ENCODE measurements at places on chromosomes 4 and X.

GRCh38 chrX:19798423-19798822, 89.0 kb downstream of the SH3KBP1 start:
- no peak for DNase-seq

GRCh38 chr4:80184825-80185756, 12.2 kb upstream of the PRDM8 start:
- no peak for DNase-seq

- no peak for DNase-seq
These were observed 14.4 kb upstream of the ELF2 start for GRCh38 chr4:139191373-139191772.

DNA sequence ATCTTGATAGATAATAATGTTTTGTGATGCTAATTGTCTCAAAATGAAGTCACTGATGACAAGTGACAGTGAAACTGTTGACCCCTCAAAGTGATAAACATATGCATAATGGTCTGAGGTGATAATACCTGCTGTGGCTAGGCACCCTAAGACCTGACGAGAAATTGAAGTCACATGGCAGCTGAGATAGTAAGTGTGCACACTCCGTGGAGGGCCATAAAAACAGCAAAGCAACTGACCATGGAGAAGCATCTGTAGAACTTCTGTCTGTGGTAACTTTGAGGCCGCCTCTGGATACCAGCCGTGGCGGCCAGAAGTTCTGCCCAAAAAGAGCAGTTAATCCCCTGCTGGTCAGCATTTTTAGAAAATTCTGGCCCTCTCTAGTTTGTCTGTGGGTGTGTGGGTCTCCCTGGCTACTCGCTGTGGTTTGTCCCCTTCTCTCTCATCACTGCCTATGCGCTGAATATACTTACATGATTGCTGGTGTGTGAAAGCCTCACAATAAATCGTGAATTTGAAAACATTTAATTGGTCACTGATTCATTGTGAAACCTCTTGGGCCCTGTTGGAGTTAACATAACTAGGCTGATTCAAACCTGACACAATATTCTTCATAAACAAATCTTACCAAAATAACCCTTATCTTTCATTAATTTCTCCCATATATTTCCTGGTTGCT, 50.6 kb downstream of the CCDC149 start:
- no peak for DNase-seq

GRCh38 chr4:74258963-74259362, 49.3 kb upstream of the EPGN start:
- DNase-seq, result no peak

DNA sequence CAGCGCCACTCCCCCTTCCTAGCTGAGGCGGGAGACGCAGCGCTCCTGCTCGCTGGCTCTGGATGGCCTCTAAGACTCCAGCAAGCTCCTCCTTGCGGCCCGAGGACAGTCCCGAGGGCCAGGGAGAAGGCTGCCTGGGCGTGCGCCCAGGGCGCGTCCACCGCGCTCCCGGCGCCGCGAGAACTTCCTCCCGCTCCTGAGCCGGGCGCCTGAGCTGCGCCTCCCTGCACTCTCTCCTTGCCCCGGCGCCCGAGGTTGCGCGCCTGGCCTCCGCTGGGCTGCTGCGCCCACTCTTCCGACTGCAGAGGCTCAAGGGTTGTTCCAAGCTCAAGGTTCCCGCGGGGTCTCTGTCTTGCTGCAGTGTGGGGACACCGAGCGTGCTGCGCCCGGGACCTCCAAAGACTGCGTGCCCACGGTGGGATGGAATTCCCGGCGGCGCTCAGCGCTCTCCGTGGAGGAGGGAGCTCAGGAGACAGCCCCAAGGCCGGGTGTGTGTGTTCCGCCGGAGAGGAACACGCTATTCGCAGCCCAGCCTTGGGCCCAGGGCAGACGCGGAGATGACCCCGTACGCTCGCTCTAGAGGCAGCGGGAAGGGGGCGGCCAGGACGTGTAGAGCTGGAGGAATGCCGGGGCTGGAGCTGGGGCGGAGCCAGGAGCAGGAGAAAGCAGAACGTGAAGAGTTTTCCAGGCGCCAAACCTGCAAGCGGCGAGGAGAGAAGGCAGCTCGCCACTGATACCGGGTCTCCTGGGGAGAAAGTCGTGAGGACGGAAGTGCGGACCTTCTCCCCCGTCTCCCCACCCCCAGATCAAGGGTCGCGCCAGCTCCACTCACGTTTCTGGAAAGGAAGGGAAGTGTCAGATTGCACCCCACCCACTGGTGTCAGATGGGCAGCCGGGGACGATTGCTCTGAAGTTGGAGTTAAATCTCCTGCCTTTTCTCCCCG, at the start of gene ARHGAP6:
ARHGAP6 (minus strand) TSS at position 753 of the 944 bp plus-strand sequence. CDS start 1,092 bp downstream, outside the sequence.
- DNase-seq, result peak; percentile 47

DNA sequence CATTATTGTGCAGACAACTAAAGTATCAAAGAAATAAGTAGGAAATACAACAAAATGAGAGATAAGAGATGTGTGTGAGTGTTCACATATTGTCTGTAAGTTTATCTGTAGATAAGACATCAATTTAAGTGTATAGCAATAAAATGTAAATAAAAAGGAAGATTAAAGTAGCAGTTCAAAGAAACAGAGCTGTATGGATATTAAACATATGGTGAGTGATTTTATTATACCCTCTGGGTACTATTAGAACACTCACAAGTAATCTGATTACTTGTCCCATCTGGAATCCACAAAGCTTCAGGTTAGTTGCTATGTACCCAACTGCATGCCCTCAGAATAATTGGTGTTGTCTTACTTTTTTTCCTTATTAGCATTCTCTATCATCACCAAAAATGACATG, 747.9 kb upstream of the ADGRL3 start:
- DNase-seq, result no peak

- no peak for DNase-seq
These were observed 486.1 kb upstream of the TENM3 start for GRCh38 chr4:181757098-181757497.

DNA sequence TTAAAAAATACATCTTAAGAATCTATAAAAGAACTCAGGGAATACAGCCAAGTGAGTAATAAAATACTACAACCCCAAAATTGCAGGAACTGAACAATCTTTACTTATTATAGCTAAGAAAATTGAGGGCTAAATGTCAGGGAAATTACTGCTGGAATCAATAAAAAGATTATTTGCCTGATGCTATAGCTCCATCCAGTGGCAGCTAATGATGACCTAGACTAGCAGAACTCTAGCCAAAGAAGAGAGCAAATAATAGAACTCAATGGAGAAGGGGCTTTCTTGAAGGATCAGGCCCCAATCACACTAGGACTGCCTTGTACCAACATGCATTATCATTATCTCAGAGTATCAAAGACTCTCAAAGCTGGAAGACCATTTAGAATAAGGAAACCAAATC, 85.0 kb upstream of the FAM241A start:
- DNase-seq, result peak; percentile 38

GRCh38 chr4:80265571-80266252, 752 bp upstream of the FGF5 start:
- peak; percentile 64 for DNase-seq

DNA sequence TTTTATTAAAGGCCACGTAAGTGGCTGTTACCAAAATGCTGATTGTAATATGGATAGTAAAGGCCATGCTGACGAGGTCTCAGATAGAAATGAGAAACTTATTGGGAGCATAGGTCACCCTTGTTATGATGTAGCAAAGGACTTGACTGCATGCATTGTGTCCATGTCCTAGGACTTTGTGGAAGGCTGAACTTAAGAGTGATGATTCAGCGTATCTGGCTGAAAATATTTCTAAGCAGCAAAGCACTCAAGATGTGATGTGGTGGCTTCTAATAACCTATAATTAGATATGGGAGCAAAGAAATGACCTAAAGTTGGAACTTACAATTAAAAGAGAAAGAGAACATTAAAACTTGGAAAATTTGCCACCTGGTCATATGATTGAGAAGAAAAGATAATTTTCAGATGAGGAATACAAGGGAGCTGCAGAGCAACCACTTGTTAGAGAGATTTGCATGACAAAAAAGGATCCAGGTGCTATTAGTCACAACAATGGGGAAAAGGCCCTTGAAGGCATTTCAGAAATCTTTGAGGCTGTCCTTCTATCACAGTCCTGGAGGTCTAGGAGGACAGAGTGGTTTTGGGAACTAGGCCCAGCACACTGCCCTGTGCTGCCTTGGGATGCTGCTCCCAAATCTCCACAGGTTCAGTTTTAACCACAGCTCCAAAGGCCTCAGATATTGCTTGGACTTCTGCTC, 793.7 kb upstream of the LCORL start:
- no peak for DNase-seq

DNA sequence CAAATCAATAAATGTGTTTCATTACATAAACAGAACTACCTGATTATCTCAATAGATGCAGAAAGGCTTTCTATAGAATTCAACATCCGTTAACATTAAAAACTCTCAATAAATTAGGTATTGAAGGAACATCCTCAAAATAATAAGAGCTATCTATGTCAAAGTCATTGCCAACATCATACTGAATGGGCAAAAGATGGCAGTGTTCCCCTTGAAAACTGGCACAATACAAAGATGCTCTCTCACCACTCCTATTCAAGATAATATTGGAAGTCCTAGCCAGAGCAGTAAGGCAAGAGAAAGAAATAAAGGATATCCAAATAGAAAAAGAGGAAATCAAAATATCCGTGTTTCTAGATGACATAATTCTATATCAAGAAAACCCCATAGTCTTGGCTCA, 466.4 kb downstream of the MAGEE1 start:
- DNase-seq, result no peak

DNA sequence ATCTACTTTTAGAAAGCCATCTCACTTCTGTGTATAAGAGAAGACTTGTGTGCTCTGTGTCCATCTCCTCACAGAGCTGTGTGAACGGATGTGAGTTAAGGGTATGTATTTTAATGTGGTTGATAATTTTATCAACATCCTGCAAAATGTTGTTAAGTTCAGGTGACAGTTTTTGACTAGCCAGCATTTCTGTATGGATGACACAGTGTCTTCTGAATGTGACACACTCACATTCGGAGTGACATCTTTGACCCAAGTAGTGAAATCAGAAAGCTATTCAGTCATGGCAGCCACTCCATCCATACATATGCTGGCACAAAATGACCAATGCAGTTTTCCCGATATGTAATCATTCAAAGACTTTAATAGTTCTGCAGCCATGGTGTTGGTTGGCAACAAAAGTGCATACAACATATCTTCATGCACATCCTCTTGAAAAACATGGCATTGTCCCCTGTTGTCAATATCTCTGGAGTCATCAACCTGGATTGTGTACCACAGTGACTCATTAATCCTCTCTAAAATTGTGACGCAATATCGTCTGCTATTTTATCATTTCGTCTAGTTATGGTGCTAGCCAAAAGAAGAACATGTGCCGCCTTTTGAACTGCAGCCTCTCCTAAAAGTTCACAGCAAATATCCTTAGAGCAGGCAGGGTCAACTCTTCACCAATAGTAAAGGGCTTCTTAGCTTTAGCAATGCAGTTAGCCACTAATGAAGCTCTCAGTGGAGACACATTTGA, 6.8 kb upstream of the FGF2 start:
- DNase-seq, result no peak

- DNase-seq, result no peak
These were observed 359.9 kb upstream of the AGA start for GRCh38 chr4:177802162-177802561.

DNA sequence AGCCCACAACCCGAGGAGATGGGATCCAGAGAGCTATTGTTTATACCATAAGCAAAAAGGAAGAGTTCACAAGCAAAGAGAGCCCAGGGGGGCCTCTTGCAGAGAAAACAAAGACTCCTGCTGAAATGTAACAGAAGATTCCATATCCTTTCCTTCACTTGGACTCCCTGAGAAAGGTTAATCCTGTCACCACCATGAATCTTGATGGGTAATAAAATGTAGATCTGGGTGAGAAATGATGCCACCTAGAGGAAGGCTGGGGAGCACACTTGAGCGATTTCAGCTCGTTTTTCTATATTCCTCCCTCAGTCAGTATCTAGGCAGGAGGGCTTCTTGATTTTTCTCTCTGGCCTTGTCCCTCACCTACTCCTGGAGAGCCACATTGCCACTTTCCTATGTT, 10.2 kb upstream of the KCNE5 start:
- peak; percentile 13 for DNase-seq

DNA sequence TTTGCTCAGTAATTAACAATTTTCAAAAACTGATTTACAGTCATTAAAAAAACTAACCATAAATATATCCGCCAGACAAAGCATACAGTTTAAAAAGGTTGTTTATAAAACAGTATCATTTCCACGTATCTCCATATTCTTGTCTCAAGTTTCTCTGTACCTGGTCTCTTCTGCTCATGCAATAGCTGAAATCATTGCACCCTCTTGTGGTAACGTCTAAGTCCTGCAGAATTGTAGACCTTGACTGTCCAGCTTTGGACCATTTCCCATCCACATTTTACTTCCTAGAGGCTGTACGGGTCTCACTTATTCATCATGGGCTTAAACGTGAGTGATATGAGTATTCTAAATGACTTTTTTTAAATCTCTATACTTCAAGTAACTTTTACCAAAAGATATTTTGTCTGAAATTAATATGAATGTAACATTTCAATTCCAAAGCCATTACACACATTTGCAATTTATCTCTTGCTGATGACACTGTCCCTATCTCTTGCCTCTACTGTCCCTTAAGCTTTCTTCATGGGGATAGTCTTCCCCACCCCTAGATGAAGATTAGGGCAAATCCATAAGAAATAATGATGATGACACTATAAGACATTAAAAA, 118.5 kb downstream of the BTC start:
- DNase-seq, result peak; percentile 75

GRCh38 chr4:86512631-86513030, 81.5 kb upstream of the PTPN13 start:
- no peak for DNase-seq

GRCh38 chr4:7189475-7190277, 2.7 kb upstream of the SORCS2 start:
- no peak for DNase-seq

DNA sequence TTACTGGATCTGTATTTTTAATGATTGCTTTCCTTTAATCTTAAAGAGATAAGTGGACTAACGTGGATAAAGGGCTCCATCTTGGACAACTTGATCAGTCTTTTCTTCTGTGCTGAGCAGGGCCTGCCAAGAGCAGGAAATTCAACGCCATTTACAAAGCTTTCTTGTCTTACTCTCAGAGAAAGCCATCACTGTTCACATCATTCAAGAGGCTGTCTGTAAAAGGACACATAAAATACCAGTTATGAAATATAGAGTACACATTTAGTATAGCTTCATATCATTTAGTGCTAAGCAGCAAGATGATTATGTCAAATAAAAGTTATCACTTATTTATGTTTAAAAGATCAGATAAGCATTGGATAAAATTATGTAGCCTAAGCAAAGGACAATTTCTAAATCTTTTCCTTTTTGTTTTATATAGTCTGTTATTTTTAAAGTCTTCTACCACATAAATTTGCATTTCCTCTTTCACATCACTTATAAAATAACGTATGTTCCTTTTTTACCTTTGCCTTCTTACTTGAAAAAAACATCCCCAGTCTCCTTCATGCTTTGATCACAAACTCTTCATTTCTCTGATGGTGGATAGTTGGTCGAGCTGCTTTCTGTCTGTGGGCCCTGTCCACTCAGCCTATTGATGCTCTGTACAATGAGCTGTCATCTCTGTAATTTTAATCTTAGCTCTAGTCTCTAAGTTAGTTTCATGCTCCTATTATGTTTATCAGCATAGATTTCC, 2.1 kb upstream of the CCNG2 start:
- DNase-seq, result no peak

- no peak for DNase-seq
These were observed 23.1 kb upstream of the MECP2 start for GRCh38 chrX:154120567-154120966.

GRCh38 chr4:126686491-126686890, 946.3 kb upstream of the INTU start:
- DNase-seq, result no peak

Measured in ACHN (cell line).